ENCODE measurements at places on chromosomes 1 and 21.
A peak's percentile ranks its signal among the peaks of the same experiment; 100 is the strongest.

- DNase-seq, result no peak
Observed at GRCh38 chr1:203818399-203818798, 23.0 kb downstream of the ZBED6 start.

DNA sequence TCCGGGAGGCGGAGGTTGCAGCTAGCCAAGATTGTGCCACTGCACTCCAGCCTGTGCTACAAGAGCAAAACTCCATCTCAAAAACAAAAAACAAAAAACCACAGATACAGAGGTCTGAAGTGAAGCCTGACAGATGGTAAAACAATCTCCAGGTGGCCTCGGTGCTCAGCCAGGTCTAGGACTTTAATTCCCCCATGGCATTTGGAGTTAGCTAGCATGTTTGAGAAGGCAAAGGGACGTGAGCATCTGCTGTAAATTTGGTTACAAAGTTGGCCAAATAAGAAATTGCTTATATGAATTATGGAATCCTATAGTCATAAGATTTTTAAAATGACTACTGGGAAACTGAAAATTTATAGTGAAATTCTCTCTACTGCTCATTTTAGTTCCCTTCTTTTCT is 98.3 kb upstream of the FMN2 start:
- DNase-seq, result no peak

DNA sequence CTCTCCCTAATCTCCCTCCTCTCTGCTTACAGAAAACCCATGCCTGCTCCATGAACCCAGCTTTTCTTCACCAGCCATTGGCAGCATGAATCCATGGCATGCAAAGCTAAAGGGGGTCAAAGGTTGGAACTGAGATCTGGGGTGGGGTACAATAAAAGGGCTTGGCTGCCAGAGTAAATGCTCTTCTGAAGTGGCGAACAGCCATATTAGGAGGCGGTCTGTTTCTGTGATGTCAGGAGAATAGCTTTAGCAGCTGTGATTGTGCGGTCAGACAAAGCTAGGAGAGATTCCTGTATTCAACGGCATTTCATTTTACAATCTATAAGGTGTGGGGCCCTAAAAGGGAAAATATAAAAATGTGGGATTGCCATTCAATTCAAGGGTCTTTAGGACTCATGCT is 71.7 kb upstream of the TMPRSS2 start:
- no peak for DNase-seq

- no peak for DNase-seq
Observed at GRCh38 chr21:37208056-37208721, 58.9 kb downstream of the VPS26C start.

GRCh38 chr1:55272994-55273393 is 57.8 kb upstream of the USP24 start:
- no peak for DNase-seq

DNA sequence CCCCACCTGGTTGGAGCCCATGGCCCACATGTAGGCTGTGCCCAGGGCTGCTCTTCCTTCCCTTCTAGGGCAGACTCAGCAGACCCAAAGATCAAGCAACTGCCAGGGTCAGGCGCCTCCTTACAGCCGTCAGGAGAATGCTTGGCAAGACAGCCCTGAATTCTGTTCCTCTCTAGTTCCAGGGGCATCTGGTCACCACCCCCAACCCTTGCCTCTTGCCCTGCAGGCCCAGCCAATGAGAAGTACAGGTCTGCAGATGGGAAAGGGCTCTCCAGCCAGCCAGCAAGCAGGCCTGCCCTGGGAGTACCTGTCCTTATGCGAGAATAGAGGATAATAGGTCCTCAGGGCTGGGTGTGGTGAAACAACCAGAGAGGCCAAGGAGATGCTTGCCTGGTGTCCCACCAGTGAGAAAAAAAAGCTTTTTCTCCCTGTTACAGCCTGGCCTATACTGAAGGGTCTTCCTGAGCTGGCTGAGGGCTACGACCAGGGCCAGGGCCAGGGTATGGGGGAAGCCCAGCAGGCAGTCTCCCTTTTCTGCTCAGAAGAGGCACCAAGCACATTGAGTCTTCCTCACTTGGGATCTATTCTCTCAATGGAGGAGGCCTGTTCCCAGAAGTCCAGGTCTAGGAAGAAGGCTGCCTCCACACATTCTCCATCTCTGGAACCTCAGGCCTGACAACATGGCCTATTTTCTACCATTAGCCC is 31.4 kb downstream of the NAV1 start:
- DNase-seq, result no peak

GRCh38 chr1:86192417-86192816 is 35.8 kb upstream of the COL24A1 start:
- DNase-seq, result no peak

DNA sequence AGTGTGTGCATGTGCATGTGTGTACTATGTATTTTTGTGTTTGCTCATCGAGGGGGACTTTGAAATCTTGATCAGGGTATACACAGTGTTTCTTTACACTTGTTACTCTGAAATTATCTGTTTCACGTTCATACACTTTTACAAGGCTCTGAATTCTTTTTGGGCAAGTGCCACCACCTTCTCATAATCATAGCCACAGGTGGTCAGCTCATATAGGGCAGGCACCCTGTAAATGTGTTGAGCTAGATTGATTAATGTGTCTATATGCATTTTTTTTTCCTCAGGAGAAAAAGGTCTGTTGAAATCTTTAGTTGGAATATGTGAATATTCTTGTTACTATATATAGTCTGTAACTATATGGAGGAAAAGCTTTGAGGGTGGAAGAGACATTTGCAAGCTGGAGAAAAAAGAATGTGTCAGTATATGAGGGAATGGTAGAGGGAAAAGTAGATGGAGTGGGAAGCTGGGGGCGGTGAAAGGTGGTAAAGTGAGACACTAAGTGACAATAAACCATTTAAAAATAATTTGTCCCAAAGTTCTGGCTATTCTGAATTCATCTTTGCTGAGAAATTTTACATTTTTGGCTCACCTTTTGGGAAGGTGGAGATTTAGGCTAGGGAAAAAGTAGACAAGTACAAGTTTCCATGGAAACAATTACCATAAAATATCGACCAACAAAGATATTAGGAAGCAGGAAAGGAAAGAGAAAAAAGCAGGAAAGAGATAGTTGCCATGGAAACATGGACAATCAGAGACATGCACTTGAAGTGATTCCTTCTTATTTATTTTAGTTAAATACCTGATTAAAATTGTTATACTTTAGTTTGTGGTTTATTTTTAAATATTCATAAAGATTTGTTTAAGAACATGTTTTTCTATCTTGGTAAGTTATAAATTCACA is 277.5 kb downstream of the PDE4B start:
- no peak for DNase-seq

GRCh38 chr1:95067062-95067461 is 5.7 kb downstream of the ALG14 start:
- DNase-seq, result no peak

- no peak for DNase-seq
Observed at GRCh38 chr21:32641710-32642698, 29.8 kb upstream of the CFAP298 start.

- no peak for DNase-seq
Observed at GRCh38 chr1:48858200-48858920, 81.7 kb upstream of the BEND5 start.

GRCh38 chr1:207051191-207051943 is at the start of gene YOD1:
Gene YOD1 (minus strand): TSS chr1:207051208. CDS start chr1:207051030, 178 bp downstream.
- no peak for DNase-seq

DNA sequence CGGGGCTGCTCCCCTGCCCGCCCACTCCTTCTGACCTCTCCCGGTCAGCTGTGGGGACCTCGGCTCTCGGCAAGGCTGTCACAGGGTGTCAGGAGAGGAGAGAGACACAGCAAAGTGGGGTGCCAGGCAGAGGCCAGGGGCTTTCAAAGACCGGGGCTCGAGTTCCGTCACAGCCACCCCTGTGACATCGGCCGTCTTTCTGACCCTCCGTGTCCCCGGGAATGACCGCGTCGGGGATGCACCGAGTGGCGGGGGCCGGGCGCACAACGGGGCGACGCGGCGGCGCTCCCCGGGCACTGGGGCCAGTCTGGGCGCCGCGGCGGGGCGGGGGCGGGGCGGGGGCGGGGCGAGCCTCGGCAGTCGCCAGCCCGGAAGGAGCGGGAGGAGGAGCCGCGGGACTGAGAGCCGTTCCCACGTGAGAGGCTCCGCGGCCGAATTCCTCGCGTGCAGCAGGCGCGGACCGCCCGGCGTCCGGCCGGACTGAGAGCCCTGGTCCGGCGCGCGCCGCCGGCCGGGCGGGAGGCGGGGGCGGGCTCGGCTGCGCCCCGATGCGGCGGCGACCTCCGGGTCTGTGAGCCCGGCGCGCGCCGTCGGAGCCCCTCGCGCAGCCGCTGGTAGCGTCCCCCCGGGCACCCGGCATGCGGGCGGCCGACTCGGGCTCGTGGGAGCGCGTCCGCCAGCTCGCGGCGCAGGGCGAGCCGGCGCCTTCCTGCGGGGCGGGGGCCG is 229.7 kb upstream of the TMEM51 start:
- peak; percentile 16 for DNase-seq

GRCh38 chr21:17784180-17784598 is 35.0 kb downstream of the C21orf91 start:
- DNase-seq, result no peak

DNA sequence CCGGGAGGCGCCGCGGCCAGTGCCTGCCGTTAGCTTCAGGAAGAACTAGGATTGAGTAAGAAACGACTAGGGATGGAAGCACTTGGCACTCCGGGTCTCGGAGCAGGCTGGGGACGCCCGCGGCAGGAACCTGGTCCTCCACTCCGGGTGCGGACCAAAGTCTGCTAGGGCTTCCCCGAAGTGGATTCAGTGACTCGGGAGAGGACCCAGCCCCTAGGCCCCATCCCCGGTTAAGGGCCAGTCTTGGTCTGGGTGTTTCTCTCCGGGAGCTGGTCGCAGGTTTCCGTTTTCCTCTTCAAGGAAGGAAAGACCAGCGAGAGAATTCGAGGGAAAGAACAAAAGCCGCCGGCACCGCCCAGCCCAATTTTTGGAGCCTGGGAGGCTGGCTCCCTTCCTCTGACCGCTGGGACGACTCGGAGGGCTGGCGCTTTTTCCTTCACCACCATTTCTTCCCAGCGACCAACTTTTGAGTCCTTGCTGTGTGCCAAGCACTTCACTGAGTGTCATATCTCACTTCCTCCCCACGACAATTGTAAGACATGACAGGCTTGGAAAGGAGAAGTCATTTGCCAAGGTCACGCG is 16.8 kb upstream of the STMN1 start:
- no peak for DNase-seq

DNA sequence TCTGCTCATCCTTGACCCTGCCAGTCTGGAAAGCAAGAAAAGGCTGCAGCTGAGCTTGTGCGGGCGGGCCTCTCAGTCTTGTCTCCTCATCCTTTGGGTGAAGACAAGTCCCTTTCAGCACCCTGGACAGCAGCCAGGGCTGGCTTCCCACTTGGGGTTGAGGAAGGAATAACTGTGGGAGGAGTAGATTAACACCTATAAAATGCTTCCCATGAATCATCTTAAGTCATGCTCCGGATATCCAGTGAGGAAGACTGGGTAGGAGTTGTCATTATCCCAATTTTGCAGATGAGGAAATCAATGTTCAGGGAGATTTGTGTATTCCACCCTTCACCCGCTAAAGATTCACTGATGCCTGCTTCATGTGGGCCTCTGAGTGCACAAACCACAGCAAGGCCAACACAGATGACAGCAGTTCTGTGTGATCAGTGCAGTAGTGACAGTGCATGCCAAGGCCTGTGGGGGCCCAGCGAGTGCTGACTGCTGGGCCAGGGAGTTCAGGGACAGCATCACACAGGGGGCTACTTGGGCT is 20.1 kb upstream of the COL16A1 start:
- DNase-seq, result no peak

DNA sequence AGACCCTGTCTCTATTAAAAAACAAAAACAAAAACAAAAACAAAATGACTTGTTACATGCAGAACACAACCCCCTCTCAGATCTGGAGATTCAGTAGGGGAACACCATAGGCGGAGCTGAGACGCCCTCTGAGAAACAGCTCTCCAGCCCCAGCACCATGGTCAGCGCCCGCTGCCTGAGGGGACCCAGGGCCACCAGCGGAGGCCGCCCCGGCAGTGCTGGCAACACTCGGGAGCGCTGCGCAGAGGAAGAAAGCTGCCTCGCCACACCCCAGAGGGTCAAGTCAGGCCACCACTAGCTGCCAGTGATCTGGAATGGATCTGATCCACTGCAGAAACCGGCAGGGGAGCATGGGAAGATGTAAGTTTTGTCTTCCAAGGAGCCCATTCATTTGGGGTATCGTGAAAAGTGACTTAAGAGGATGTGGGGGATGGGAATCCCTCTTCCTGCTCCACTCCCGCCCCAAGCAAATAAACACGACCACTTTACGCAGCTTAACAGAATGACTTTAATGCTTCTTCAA is 3.1 kb downstream of the ACTA1 start:
- DNase-seq, result peak; percentile 22

DNA sequence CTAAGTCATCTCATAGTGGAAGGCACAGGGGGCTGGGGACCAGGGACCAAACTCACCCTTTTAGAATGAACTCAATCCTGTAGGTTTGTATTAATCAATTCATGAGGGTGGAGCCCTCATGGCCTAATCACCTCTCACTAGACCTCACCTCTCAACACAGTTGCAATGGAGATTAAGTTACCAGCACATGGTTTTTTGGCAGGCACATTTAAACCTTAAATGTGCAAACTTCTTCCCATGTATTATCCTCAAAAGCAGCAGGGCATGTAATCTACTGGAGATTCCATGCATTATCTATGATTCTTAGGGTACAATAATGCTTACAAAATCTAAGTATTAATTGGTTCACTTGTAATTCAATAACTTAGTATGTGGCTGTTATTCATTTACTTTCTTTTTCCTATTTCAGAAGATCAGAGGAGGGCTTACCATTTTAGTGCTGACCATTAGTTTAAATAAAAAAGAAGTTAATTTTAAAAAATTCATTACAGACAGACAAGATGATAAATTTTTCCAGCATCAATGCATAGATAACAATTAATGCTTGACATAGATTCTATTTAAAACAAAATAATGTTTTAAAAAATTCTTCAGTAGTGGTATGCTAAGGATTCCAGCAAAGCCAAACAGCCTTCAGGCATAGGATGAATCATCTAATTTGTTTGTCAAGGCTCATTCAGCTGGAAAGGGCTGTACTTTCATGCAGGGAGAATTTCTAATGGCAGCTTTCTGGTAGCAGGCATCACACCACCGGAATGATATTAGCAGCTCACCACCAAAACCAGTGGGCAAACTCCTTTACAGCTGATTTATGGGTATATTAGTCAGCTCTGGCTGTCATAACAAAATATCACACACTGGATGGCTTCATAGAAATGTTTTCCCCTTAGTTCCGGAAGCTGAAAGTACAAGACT is 124.6 kb upstream of the ZNF648 start:
- no peak for DNase-seq

- peak; percentile 66 for DNase-seq
Observed at GRCh38 chr21:42218836-42219605, at the start of gene ABCG1. Gene ABCG1 (plus strand): TSS chr21:42219140. CDS start chr21:42219263, 123 bp downstream.

- no peak for DNase-seq
Observed at GRCh38 chr1:169586067-169586394, 250 bp downstream of the F5 start.

DNA sequence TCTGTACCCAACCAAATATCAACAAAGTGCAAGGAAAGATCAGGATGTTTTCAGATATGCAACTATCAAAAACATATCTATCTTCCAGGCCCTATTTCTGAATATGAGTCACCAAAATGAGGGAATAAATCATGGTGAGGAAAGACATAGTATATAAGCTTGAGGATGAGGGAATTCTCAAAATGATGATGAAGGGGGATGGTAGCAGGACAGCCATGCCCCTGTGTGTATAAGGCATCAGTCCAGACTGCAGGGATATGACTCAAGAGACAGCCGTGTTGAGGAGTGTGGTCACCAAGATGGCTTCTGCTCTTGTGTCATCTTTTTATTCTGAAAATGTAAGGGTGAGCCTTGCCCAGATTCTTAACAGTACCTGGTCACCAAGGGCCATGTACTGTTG is 4.4 kb upstream of the WDR64 start:
- no peak for DNase-seq

- no peak for DNase-seq
Observed at GRCh38 chr1:50508040-50508586, 84.9 kb upstream of the DMRTA2 start.

- DNase-seq, result no peak
Observed at GRCh38 chr1:41889506-41890414, 29.0 kb downstream of the HIVEP3 start.

All from T-cell (primary cell).